ENCODE measurements at places on chromosomes 5 and 9.

DNA sequence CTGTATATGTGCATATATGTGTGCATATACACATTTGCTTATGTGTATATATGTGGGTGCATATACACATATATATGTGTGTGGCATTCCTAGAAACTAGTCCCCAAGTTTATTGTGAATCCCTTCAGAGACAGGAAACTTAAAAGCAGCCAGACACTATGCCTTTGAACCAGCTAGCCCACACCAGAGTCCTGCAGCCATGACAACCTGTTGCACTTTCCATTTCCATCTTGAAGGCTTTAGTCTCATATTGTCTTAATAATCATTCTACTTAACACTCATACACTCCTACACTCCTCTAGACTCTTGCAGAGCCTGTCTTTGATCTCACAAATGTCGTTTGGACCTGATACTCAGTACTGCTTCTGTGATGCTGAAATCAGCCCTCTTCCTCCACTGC lies 34.8 kb upstream of the CDH6 start:
- DNase-seq = no peak

DNA sequence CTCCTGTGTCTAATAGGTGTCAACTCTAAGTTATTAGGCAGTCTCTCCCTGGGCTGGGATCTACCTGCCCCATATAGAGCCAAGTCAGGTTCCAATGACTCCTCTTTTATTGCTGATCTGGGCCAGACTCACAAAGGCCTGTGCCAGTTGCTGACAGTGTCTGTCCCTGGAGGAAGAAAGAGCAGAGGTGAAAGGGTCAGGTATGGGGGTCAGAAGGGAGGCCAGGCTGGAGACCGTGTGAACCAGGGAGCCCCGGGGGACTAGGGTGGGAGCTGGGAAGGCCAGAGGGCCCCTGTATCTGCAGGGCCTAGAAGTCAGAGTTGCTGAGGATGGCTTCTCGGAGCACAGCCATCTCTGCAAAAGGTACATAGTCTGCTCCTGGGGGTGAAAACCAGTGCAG lies 3.5 kb upstream of the HINT2 start:
- DNase-seq = no peak

DNA sequence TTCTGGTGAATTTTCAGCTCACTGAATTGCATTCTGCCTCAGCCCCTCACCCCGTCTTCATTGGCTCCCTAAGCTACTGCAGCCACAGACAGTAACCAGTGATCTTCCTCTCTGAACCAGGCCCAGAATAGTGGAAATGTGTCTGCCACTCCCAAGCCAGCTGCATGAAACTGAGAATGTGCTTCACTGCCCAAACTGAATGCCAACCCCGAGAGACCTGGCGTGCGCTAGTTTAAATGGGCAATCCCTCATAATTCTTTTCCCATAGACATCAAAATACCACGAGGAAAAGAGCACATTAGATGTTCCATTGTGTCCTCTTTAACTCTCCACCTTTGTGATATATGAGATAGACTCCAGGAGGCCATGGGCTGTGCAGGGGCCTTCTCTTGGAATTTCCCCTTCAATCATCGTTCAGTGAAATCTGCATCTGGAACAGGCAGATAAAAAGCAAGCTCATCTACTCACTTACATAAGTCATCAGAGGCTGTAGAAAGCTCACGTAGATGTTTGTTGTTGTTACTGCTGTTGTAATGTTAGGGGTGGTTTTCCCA lies 320.2 kb downstream of the NFIB start:
- no peak for DNase-seq

DNA sequence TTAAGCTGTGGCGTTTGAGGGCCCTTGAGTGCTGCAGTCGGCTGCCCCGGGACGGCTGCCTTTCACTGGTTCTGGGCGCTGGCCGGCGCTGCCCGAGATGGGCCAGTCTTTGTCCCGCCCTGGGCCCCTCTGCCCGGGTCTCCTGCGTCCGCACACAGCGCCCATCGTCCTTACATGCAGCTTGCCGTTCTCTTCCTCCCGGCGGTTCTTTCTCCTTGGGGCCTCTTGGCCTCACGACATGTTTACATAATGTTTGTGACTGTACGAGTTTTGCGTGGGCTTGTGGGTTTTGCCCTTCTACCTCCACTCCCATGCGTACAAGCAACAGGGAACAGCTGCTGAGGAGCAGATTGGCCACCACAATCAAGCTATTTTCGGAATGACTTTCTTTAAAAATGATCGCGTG lies 618 bp downstream of the TNPO1 start:
- no peak for DNase-seq

GRCh38 chr5:153960269-153961215 lies 78.2 kb downstream of the FAM114A2 start:
- no peak for DNase-seq

GRCh38 chr5:159833088-159833487 lies 83.2 kb upstream of the ADRA1B start:
- no peak for DNase-seq

DNA sequence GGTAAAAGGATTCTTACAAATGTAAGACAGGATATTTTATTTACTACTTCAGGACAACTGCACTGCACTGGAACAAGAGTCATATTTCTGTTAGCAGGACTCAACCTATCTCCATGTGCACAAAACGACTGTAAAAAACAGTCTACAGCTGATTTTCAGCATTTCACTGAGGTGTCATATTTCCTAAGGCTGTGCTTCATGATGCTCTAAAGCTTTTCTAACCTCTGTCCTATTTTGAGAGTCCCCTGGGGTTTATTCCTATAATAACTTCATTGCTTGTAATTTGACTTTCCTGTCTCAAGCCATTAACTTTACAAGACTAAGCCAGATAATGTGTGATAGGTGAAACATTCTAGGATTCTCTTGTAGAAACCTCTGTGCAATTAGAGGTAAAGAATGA lies 472.3 kb downstream of the HINT1 start:
- DNase-seq = no peak

- no peak for DNase-seq
Measured at GRCh38 chr9:136921718-136922117, 22.8 kb downstream of the FBXW5 start.

DNA sequence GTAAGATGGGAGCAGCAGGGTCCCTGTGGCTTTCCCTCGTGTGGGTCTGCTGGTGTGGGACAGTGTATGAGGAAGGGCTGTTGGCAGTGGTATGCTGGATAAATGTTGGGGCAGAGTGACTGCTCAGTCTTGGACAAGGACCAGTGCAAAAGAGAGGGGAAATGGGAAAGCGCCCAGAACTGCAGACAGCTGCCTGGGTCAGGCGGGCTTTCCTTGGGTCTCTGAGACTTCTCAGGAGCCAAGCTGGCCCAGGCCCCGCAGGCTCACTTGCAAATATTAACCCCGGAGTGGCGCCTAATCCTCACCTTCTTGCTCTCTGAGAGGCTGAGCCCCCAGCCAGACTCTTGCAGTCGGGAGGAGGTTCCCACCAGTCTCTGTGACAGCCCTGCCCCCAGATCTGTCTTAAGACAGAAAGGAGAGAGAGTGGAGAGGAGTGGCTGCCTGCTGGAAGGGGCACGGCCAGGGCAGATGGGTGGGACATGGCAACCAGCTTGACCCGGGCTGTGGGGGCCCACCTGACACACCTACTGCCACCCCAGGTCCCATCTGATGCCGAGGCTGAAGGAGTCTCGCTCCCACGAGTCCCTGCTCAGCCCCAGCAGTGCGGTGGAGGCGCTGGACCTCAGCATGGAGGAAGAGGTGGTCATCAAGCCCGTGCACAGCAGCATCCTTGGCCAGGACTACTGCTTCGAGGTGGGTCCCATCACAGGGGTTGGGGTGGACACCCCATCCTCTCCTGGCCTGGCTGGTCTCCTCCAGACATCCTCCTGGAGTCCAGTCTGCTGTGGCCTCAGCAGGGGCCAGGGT lies 105.2 kb downstream of the DAB2IP start:
- DNase-seq = no peak

Data from activated CD8-positive, alpha-beta memory T cell treated with anti-CD3 and anti-CD28 coated beads for 1 hour (primary cell).